ENCODE measurements at places on chromosomes 7 and 10.

- DNase-seq, result peak; percentile 48
These were observed 39.2 kb upstream of the SLC35B4 start for GRCh38 chr7:134355927-134356326.

DNA sequence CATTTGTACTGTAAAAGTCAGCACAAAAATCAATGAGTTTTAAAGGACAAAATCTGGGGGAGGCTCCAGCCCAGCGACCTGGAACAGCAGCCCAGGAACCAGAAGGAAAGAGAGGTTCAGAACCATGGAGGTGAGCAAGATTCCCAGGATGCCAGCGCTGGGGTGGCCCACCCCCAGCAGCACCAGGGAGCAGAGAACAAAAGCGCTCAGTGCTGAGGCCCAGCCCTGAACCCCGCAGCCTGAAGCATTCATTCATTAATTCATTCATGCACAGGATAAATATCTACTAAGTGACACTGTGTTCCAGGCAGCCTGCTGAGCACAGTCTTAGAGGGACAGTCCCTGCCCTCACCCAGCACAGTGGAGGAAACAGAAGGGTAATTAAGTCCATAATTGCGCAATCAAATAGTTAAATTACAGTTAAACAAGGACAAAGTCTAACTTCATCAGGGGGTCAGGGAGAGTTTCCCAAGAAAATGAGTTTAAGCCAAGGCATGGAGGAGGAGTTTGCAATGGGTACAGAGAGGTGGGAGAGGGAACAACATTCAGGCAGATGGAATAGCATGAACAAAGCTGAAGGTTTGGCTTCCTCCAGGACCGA is 202.3 kb downstream of the GRID1 start:
- no peak for DNase-seq

- no peak for DNase-seq
These were observed 308.4 kb downstream of the FGFR2 start for GRCh38 chr10:121289800-121290199.

GRCh38 chr10:84095811-84096497 is 43.4 kb upstream of the GHITM start:
- DNase-seq, result no peak

GRCh38 chr7:47666164-47666862 is 84.4 kb upstream of the TNS3 start:
- DNase-seq, result no peak

DNA sequence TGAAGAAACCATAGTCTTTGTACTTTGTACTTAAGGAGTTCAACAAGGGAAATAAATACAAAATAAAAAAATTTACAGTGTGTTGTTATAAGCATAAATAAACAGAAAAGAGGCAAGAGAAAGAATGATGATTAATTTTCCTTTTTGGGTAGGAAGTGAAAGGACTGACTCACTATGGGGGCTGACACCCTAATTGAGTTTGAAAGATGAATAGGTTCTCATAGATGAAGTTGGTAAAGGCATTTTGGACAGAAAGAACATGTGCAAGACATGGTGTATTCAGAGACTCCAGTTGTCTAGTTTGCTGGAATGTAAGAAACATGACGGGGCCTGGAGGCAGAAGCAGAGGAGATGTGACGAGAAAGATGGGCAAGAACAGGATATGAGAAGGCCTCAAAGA is 83.7 kb downstream of the VPS50 start:
- DNase-seq, result no peak

All from inflammatory macrophage treated with lipopolysaccharide for 1 hour (primary cell).